Upper lobe of right lung (tissue), 1 donor: ENCODE measurements at places on chromosomes 7 and 10. TPM values are rescaled to one million over a fixed set of nuclear protein-coding genes. Genes with fewer than 3 reads are reported as not detected.

- DNase-seq = no peak
Measured at GRCh38 chr7:34931739-34932138, 105.5 kb downstream of the DPY19L1 start.

DNA sequence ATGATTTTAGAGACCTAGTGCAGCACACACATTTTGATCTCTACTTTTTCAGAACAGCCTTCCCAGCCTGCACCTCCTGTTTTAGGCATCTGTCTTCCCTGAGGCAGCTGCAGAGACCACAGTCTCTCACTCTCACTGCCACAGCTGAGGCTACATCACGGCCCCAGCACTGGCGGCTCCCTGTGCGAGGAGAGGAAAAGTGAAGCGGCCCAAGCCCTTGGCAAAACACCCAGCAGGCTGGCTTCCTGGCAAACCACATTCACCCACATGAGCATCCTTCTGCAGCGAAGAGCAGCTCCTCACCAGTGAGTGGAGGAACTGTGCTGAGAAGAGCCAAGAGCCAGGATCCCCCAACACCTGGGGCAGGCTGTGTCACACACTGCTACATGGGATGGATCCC is 14.0 kb downstream of the HUS1 start:
- DNase-seq = no peak

Gene CDH23
- total RNA-seq = 10.9 TPM

DNA sequence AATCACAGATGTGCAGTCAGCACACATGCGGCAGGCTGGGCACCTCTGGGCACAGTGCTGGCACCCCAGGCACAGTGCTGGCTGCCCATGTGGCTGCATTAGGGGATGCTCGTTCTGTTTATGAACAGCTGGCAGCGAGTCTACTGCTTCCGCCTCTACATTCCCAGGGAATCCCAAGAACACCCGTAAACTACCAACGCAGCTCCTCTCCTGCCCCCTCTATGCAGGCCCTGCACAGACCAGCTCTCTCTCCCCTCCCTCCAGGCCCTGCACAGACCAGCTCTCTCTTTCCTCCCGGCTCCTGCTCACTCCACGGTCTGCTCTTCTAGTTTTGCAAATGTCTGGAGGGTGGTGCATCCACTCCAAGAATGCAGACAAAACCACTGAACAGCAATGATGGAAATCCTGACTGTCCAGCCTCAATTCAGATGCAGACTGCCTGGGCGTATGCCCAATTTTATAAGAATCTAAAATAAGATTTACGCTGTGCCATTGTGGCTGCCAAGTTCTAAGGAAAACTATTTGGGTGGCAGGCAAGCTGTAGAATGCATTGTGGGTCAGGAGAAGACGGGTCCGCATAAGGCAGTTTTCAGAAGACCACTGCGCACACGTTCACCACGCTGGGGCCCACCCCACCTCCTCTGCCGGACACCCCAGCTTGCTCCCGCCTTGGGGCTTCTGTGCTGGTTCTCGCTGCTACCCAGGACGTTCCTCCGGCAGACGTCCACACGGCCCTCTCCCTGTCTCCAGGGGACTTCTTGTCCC is 234.6 kb downstream of the ZMYND11 start:
- DNase-seq = no peak

GRCh38 chr10:29767968-29768367 is 133.2 kb upstream of the SVIL start:
- no peak for DNase-seq

GRCh38 chr10:71696628-71697326 is 22.8 kb downstream of the C10orf105 start:
- DNase-seq = peak; percentile 83

GRCh38 chr7:135186841-135187253 is 16.3 kb upstream of the CYREN start:
- no peak for DNase-seq

- DNase-seq = no peak
Measured at GRCh38 chr7:136062625-136063325, 85.6 kb upstream of the MTPN start.

DNA sequence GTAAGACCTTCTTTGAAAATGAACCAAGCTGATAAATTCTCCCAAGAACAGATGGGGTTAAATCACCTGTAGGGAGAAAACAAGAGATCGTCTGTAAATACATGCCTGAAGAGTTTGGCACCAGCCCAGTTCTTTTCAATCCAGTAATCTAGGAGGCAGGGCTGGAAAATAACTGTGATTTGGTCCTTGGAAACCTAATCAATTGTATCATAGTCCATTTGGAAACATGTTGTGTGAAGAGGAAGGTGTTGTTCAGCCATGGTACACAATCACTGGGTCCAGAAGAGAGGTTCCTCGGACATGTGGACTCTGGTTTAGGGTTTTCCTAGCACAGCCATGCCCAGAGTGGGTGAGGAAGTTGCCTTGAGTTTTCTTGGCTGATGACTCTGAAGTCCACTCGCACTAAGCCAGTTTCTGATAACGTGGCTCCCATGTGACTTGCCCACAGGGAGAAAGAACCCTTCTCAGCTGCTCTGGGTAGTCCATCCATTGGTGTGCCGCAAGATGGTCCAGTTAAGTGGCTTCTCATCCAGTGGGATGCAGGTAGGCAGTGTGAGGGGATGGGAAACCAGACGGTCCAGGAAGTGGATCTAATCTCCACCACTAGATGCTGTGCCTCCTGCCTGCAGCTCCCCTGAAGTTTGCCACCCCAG is 5.1 kb downstream of the BLNK start:
- DNase-seq = no peak

GRCh38 chr7:129907122-129907736 is 45.5 kb downstream of the UBE2H start:
- no peak for DNase-seq

Gene CAMK2B
- 0.17 TPM for total RNA-seq

Gene SCART1
- total RNA-seq = 2.6 TPM

DNA sequence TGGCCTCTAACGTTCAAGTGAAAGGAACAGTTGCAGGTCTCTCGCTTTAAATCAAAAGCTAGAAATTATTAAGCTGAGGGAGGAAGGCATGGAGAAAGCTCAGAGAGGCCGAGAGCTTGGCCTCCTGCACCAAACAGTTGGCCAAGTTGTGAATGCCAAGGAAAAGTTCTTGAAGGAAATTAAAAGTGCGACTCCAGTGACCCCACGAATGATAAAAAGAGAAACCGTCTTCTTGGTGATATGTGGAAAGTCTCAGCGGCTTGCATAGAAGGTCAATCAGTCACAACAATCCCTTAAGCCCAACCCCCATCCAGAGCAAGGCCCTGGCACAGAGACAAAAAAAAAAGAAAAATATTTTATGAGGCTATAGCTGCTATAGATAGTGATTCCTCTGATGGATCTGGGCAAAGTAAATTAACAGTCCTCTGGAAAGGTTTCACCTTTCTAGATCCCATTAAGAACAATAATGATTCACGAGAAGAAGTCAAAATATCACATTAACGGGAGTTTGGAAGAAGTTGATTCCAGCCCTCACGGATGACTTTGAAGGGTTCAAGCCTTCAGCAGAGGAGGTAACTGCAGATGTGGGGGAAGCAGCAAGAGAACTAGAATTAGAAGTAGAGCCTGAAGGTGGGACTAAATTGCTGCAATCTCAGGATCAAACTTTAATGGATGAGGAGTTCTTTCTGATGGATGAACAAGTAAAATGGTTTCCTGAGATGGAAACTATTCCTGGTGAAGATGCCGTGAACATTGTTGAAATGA is 42.5 kb upstream of the INPP5A start:
- DNase-seq = no peak

Gene A1CF
- total RNA-seq = not detected

Gene SPDYE6
- not detected for total RNA-seq

GRCh38 chr10:87846023-87846422 is 17.3 kb downstream of the KLLN start:
- no peak for DNase-seq

Gene MMRN2
- 86.3 TPM for total RNA-seq

- no peak for DNase-seq
Measured at GRCh38 chr7:29496355-29497020, 67.1 kb upstream of the PRR15 start.

DNA sequence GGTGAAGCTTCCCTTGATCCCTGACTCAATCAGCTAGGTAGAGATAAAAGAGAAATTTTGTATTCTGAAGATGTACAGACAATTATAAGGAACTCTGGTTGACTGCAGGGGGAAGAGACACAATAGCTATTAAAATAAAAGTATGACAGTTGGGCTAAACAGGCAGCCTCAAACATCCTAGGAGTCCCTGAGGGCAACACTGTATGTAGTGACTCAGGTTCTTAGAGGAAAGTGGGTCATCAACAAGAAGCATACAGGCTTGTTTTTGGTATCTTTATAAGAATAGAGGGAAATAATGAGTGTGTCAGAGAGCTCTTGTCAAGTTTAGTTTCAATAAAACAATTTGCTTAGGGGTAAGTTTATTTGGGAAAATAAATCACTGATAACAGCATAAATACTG is 150.3 kb downstream of the AUTS2 start:
- DNase-seq = no peak

Gene NEUROG3
- not detected for total RNA-seq

Gene LIPK
- total RNA-seq = not detected

DNA sequence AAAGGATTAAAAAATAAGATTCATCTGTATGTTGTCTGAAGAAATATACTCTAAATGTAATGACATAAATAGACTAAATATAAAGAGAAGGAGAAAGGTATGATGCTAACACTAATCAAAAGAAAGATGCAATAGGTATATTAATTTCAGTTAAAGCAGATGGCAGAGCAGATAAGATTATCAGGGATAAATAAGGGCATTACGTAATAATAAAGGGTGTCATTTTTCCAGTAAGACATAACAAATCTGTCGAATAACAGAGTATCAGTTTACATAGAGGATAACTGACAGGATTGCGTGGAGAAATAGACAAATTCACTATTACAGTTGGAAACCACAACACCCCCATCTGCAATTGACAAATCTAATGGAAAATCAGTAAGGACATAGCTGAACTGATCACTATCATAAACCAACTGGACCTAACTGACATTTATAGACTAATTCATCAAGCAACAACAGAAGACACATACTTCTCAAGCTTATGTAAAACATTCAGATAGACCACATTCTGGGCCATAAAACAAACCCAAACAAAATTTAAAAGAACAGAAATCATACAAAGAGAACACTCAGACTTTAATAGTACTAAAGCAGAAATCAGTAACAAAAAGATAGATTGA is 384.1 kb upstream of the COBL start:
- DNase-seq = no peak

DNA sequence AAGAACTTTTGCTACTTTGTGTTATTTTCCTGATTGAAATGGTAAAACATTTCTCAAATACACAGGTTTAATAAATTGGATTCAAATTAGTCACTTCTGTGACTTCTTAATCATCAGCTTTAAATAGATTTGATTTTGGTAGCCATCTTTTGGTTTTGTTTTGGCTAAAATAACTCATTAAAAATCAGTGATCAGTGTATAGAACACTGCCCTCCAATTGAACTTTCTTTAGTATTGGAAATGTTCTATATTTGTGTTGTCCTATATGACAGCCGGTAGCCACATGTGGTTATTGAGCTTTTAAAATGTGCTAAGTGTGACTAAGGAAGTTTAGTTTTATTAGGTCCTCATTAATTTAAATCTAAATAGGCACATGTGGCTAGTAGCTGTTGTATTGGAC is 50.4 kb downstream of the GLCCI1 start:
- DNase-seq = no peak

GRCh38 chr7:128919881-128920799 is 9.6 kb upstream of the KCP start:
- DNase-seq = no peak

Gene CPEB3
- total RNA-seq = 5.7 TPM

DNA sequence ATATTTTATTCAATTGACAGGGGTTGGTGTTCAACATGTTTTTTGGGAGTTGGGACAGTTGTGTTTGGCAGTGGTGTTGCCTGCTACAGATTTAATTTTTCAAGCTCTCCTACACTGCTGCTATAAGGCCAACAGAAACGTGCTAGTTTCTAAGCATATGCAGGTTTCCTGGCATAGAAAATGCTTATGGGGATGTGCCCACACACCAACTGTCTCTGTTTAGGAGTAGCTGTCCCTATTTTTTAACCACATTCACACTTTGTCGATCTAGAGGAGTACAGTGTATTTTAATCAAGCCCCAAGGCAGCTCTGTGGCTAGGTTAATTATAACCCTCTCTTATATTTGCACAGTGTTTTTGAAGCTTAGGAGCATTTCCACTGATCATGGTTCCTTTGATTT is 28.6 kb downstream of the TMEM178B start:
- no peak for DNase-seq

Gene PDE6C
- not detected for total RNA-seq

DNA sequence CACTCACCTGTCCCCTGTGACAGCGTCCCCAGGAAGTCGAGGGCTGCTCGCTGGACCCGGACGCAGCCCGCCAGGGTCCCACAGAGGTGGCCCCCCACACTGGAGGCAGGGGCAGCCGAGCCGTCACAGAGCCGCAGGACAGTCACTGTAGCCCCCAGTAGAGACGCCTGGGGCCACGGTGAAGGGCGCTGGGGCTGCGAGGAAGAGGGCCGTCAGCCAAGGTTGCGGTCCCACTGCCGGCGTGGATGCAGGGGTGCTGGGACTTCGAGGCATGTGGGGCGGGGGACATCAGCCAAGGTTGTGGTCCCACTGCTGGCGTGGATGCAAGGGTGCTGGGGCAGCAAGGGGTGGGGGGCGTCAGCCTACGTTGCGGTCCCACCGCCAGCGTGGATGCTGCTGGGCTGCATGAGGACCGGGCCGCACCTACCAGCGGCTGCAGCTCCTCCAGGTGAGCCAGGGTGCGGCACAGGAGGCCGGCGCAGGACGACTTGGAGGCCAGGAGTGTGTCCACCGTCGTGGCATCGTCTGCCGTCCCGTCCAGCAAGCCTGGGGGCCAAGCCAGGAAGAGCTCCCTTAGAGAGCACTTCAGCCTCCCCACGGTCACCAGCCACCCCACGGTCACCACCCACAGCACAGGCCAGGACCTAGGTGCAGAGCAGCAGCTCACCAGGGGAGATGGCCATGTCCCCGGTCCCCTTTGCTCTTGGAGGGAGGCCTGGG is 13.9 kb downstream of the BRAT1 start:
- DNase-seq = peak; percentile 62

GRCh38 chr10:44913350-44914081 is 2.4 kb downstream of the TMEM72 start:
- DNase-seq = no peak

DNA sequence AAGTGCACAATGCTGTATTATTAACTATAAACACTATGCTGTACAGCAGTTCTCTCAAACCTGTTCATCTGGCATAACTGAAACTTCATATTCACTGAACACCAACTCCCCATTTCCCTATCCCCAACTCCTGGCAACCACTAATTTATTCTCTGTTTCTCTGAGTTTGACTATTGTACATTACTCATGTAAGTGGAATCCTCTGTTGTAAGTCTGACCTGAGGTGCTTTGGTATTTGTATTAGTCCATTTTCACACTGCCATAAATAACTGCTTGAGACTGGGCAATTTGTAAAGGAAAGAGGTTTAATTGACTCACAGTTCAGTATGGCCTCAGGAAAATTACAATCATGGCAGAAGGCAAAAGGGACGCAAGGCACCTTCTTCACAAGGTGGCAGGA is 266.3 kb downstream of the PPP1R3A start:
- DNase-seq = no peak

GRCh38 chr10:22723343-22723779 is 9.0 kb upstream of the PIP4K2A start:
- DNase-seq = no peak

GRCh38 chr7:74429153-74429747 is 24.5 kb upstream of the GTF2IRD1 start:
- no peak for DNase-seq

GRCh38 chr7:4682621-4683042 is 537 bp downstream of the FOXK1 start:
- DNase-seq = peak; percentile 83

Gene CLEC5A
- 10.6 TPM for total RNA-seq

GRCh38 chr7:36048141-36048901 is 104.7 kb upstream of the EEPD1 start:
- no peak for DNase-seq

- no peak for DNase-seq
Measured at GRCh38 chr10:33216661-33217427, 117.6 kb downstream of the NRP1 start.
